AG10803 (cell line): ENCODE measurements at places on chromosomes 5 and 9.
A peak's percentile ranks its signal among the peaks of the same experiment; 100 is the strongest.

GRCh38 chr5:11719888-11720481 lies 184.3 kb downstream of the CTNND2 start:
- DNase-seq: no peak

- DNase-seq: no peak
Measured at GRCh38 chr5:10596310-10596703, 32.4 kb downstream of the ANKRD33B start.

GRCh38 chr9:109868722-109869121 lies 88.7 kb downstream of the PALM2AKAP2 start:
- DNase-seq: no peak

DNA sequence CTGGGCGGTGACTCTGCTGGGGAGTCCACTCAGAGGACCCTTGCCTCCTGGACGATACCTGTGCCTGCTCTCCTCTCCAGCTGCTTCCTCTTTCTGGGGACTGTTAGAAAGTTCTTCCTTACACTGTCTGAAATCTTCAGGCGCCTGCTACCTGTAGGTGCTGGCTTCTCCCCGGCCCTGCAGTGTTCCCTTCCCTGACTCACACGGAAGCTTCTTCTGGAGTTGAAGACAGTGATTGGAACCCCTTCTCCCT lies 562 bp downstream of the GSN start:
- no peak for DNase-seq

DNA sequence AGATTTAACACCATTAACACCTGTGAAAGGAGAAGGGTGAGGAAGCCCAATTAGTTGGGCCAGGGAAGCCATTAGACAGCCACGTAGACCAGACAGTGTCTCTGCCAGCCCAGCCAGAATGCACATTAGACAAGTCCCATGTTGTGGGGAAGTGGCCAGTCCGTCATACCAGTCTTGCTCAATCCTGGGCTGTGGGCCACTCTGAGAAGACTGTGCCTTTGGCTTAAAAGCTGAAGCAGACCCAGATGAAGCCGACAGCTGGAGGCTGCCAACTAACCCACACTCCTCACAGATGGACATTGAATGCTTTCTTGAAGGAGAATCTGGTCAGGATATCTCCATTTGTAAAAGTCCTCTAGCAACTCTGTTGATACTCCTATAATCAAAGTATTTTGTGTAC lies 128.5 kb downstream of the CHSY3 start:
- DNase-seq: peak; percentile 60

- DNase-seq: no peak
Measured at GRCh38 chr9:95522871-95523370, 6.2 kb upstream of the PTCH1 start.

- DNase-seq: no peak
Measured at GRCh38 chr9:125504616-125505015, 202.4 kb downstream of the MAPKAP1 start.

DNA sequence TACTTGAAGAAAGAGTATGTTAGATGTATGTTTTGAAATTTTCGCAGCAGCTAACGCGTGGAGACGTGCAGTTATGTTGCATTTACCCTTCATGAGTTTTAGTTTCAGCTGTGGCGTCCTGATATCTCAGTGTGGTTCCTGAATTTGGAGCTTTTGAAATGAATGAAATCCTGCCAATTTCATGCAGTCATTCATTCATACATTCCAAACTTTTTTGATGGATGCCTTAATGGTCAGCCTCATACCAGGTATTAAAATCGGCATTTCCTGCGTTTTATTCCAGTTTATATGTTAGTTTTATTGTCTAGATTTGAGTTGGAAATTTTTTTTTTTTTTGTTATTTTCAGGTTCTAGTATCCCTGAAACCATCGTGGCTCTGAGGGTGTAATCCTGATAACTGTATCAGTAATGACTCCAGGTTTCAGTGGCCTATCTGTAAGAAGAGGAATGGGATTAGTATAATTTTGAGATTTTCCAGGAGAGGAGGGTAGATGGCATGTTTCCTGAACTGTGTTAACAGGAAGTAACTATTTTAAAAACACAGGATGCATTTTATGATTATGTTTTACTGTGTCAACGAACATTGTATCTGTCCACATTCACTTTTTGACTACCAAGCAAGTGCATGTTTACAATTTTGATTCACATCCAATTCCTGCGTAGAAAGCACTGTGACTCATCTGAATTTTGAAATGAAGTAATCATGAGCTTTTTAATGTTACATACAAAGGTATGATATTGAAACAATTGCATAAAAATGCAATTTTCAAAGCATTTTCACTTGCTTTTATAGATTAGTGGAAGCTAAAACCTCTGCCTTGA lies 1.0 kb downstream of the FOCAD start:
- peak; percentile 74 for DNase-seq

GRCh38 chr5:179167871-179168451 lies 107.8 kb downstream of the ZNF354C start:
- DNase-seq: no peak

DNA sequence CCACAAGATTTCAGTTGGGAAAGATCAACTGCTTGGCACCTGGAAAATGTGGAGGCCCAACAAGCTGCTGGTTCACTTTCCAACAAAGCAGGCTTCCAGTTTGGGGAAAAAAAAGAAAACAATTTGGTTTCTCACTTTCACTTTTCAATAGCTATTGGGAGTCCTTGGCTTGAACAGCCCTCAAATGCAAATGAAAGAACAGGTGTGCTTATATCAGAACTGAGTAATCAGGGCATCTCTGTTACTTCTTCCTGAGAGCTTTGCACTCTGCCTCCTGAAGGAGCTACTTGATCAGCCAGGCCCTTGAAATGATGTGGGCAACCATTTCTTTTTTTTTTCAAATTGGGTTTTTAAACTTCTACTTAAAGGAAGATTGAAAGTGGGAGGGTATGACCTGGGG lies 73.5 kb downstream of the MFAP3 start:
- DNase-seq: no peak

DNA sequence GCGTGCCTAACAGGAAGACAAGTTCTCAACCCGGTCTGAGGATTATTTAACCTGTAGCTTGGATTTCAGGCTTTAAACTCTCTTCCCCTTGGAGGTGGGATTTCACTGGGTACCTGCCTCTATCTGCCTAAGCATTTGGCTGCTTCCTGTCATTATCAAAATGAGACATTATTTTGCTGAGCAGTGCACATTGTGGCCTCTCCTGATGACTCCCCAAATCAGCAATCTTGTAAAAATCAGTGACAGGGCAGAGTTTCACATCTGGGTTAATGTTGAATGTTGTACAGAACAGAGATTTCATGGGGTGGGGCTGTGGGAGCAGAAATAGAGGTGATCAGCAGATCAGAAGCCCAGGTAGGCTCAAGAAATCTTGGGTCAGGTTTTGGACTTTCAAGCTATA lies 605.9 kb downstream of the ELAVL2 start:
- DNase-seq: no peak

- DNase-seq: no peak
Measured at GRCh38 chr5:136133922-136134379, 1.3 kb downstream of the SMAD5 start.

GRCh38 chr9:26175264-26175663 lies 497.0 kb upstream of the TUSC1 start:
- peak; percentile 96 for DNase-seq

- DNase-seq: no peak
Measured at GRCh38 chr9:90726215-90726614, 75.4 kb upstream of the SYK start.

DNA sequence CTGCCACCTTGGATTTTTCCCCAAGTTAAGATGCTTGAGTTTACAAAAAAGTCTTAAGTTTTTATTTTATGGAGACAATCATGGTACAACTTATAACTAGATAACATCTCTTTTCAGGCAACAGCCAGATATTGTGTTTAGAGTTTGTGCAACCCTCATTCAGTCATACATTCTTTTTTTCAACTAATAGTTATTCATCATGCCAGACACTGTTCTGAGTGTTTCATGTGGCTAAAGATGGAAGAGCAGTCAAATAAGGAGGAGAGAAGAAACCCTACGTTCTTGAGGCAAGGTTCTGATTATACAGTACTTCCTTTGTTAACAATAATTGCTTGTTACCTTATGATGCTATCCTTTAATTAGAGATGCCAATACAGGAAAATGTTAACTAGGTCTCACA lies 42.1 kb upstream of the ZNF462 start:
- DNase-seq: peak; percentile 6

GRCh38 chr5:149367249-149367971 lies 9.6 kb downstream of the PCYOX1L start:
- peak; percentile 66 for DNase-seq

GRCh38 chr9:85212887-85213286 lies 528.9 kb downstream of the AGTPBP1 start:
- DNase-seq: peak; percentile 82

DNA sequence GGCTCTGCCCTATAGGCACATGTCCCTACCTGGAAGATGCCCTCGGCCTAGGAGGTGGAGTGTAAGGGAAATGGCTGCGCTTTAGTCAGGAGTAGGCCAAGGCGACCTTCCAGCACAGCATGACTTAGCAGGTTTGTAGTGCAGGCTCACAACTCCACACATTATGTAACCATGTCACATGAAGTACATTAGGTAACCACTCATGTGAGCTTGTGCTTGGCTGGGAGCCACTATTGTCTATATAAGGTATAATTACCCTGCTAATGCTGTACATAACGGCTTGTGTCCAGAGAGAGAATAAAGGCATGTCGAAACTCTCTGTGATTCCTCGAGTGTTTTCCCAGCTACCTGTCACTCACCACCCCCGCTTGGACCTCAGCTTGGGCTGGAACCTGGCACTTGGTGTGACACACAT lies 74.9 kb downstream of the CAMK4 start:
- DNase-seq: peak; percentile 0

DNA sequence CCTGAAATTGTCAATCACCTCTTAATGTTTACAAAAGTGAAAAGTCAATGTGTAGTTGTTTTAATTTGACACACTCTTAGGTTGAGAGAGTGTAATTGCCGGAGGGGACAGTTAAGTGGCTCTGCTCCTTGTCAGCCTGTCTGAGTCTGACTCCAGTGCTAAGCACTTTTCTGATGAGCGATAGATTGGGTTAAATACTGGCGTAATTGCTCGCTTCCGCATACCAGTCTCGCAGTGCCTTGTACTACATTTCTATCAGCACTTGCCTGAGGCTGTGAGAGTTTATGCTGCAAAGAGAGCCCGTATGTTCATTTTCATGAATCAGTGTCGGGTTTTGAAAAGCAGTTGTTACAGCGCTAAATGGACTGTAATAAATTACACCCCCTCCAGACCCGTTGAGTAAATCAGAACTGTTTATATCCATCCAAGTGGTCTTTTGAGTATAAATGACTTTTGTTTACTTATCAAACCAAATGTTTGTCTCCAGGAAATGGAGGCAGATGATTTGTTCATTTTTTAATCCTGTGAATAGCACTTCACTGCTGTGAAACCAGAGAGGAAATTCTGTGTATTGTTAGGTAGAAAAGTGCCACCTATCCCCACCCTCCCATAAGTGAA lies 41.0 kb upstream of the DMRT3 start:
- peak; percentile 40 for DNase-seq

DNA sequence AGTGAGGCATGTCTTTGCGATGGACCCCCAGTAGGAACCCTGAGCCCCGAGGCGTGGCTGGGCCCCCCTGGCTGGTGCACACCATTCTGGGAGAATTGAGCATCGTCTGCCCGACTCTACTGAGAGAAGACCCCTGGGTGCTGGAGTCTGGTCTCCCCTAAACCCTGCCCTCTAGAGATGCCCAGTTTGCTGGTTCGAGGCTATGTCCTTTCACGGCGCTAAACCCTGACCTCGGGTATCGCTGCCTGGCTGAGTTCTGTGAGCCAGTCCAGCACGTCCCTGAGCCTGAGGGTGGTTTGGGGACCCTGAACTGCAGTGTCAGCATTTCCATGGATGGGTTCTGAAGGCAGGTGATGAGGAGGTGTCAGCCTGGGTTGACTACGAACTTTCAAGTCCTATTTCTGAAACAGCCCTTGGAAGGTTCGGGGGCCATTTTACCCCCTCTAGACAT lies 128.8 kb downstream of the RXRA start:
- DNase-seq: no peak

GRCh38 chr9:69535286-69535832 lies 136.8 kb downstream of the APBA1 start:
- DNase-seq: no peak

GRCh38 chr9:68821911-68822310 lies 116.9 kb downstream of the PIP5K1B start:
- no peak for DNase-seq

DNA sequence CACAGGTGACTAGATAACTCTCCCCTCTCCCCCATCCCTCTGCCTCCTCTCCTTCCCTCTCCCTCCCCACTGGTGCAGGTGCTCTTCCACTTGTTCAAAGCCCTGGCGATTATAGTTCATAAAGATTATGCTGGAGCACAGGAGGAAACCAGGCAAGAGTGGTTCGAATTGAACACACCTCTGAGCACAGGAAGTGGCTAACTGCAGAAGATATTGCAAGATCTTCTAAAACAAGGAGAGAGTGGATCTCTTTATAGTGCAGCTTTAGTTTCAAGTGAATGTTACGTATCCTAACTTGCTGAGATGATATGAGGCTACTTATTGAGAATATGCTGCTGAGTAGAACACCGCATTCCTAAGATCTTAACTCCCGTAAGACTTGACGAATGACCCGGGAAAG lies 178.4 kb downstream of the GOLPH3 start:
- DNase-seq: no peak

DNA sequence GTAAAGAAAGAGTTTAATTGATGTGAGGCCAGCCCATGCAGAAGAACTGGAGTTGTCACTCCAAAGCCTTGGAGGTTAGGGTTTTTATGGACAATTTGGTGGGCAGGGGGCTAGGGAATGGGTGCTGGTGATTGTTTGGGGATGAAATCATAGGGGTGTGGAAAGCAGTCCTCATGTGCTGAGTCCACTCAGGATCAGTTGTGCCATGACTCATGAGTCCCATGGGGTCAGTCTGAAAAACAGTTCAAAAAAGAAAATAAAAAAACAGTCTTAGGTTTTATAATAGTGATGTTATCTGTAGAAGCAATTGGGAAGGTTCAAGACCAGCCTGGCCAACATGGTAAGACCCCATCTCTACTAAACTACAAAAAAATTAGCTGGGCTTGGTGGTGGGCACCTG lies 162.3 kb downstream of the KDM4C start:
- DNase-seq: no peak

DNA sequence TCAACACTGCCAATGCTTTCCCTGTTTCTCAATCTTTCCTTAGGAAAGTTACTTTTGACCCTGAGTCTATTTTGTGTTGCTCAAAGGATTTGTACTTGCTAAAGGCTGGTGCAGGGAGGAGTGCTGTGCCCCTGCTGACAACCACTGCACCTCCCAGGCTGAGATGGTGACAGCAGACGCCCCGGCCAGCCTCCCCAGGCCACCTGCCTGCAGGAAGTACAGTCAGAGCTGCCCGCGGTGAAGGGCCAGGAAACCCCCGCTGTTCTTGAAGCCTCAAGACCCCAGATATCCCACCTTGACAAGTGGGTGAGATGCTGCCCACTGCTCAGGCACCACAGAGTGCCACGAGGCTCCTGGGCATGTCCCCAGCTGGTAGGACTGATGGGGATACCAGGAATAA lies 44.2 kb upstream of the CKMT2 start:
- no peak for DNase-seq

- peak; percentile 86 for DNase-seq
Measured at GRCh38 chr9:69980041-69980440, 63.6 kb upstream of the MAMDC2 start.

- no peak for DNase-seq
Measured at GRCh38 chr5:150490296-150490669, 17.6 kb upstream of the NDST1 start.
